ENCODE measurements at places on chromosomes 1 and 21.

- DNase-seq = no peak
Measured at GRCh38 chr1:235835226-235835625, 31.5 kb downstream of the LYST start.

GRCh38 chr1:209435654-209436566 is 147.6 kb upstream of the CAMK1G start:
- DNase-seq = peak; percentile 86

DNA sequence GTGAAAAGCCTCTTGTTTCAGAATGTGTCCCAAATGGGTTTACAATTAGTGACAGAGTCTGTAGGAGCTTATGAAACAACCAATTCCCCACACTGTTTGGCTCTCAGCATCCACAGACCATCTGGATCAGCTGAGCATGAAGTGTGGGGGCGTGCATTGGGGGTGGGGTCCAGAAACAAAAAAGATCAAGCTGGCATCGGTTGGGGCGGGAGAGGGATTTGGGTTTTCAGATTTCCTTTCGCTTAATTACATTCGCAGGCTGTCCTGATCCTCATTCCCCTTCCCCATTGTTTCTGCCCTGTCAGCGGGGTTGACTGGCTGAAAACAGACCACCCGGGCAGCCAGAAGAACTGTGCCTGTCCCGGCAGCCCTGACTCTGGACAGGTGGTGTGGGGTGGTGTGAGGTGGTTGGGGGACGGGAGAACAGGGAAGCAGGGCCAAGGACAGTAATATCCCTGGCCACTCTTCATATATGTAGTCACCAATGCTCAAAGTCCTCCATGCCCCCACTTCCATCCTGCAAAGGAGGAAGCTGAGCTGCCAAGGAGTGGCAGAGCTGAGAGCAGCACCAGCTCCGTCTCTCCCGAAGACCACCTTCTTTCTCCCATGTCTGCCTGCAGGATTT is 92.0 kb downstream of the IER5 start:
- DNase-seq = peak; percentile 78

DNA sequence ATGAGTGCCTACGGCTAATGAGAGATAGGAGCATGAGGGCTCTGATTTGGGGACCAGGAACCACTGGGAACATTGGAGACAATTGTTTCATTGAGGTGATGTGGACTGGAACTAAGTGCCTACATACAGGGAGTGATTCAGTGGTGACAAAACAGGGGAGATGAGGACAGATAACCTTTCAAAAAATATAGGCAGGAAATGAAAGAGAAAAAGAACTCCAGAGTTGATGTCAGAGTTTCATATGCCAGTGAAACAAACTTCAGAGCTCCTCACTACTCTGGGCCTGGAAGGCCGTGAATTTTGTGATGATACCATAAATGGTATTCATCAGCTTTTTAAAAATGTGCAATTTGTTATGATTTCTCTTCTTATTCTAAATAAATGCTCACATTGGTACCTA is 39.3 kb downstream of the FASLG start:
- DNase-seq = no peak

DNA sequence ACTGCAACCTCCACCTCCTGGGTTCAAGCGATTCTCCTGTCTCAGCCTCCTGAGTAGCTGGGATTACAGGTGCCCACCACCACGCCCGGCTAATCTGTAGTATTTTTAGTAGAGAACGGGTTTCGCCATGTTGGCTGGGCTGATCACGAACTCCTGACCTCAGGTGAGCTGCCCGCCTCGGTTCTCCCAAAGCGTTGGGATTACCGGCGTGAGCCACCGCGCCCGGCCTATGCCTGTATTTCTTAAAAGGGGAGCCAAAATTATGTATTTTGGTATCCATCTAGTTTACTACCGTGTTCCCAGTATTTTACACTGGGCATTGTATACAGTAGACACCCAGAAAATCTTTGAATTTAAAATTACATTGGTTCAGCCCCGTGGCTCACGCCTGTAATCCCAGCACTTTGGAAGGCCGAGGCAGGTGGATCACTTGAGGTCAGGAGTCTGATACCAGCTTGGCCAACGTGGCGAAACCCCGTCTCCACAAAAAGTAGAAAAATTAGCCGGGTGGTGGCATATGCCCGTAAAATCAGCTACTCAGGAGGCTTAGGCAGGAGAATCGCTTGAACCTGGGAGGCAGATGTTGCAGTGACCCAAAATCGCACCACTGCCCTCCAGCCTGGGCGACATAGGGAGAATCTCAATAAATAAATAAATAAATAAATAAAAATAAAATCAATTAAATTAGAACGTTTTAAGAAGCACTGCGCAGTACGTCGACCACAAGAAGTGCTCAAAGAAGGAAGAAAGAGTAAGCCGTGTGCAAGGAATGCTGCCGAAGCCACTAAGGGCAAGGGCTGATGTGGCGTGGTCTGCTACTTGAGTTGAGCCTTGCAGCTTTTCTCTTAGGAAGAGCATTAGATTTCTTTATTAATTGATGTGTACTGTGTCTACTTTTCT is 1.5 kb upstream of the THRAP3 start:
- DNase-seq = no peak

DNA sequence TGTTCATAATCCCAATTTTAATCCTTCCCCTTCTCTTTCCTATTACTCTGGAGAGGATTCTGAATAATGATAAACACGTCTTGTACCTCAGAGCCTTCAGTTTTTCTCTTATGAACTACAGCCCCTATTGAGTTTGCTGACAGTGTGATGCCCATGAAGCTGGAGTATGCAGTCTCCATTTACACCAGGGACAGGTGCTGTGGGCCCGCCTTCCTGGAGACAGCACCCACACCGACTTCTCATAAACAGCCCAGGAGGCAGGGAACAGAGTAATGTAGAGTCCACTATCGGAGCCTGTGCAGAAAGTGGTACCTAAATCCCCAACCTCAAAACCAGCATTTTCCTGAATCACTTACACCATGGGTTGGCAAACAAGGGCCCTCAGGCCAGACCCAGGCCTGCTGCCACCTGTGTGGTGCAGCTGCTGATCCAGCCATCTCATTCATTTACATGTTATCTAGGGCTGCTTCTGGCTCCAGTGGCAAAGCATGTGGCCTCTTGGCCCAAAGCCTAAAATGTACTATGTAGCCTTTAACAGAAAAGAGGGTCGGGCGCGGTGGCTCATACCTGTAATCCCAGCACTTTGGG is 95.1 kb upstream of the KRTAP19-8 start:
- DNase-seq = no peak

DNA sequence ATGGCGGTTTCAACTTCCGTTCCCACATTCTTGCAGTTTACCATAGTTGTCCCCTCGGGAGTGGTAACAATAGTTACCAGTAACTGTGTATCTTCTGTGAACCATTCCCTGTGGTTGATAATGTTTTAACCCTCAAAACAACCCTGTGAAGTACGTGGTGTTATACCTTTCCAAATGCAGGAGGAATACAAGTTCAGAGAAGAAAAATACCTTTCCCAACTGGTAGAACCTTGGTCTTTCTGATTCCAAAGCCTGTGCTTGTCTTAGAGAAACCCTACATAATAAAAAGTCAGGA is 789 bp downstream of the BTF3L4 start:
- no peak for DNase-seq

DNA sequence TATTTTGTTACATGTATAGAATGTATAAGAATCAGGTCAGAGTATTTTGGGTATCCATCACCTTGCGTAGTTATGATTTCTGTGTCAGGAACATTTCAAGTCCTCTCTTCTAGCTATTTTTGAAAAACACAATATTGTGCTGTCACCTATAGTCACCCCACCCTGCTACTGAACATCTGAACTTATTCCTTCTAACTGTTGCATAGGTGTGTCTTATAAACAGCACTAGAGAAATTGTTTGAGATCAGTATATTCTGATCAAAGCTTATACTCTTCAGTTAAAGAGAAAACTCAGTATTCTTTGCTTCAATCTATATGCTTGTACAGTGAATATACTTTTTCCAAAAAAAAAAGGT is 96.0 kb downstream of the ASH1L start:
- no peak for DNase-seq

- DNase-seq = no peak
Measured at GRCh38 chr1:245261786-245262185, 107.0 kb downstream of the KIF26B start.

- DNase-seq = no peak
Measured at GRCh38 chr1:192602757-192603156, 27.2 kb downstream of the RGS1 start.

DNA sequence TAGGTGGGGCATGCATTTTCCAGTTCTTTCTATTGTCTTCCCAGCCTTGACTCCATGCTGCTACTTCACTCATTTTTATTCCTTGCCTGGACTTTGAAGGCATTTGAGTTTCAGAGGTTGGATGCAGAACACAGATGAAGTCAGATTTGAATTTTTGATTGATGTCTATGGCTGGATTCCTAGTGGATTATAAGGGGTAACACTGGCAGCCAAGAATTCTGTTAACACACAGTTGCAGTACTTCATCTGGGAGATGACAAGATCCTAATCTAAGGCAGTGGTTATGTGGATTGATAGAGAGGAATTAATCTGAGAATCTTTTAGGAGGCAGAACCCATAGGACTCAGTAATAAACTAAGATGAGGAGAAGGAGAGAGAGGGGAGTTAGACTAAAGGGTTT is 439.0 kb upstream of the USP24 start:
- DNase-seq = no peak

DNA sequence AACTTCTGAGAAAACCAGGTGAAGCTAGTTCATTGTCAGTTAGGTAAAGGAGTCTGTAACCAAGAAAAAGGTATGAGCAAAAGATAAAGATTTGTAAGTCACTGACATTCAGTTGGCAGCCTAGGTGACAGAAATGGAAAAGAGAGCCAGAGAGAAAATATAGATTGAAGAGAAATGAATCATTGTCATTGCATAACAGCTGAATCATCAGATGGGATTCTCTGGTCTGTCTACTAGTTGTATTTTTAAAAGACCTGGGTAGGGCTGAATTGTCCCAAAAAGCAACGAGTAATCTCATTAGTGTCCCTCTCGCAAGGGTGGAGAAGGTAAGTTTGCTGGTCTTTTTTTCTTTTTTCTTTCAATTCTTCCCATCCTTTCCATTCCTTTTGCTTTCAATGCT is 36.6 kb downstream of the PTGS2 start:
- no peak for DNase-seq

GRCh38 chr1:20590306-20590777 is 1.4 kb downstream of the CDA start:
- no peak for DNase-seq

- no peak for DNase-seq
Measured at GRCh38 chr1:229365569-229365968, 22.7 kb upstream of the CCSAP start.

- DNase-seq = no peak
Measured at GRCh38 chr1:18126616-18127015, 19.0 kb downstream of the IGSF21 start.

DNA sequence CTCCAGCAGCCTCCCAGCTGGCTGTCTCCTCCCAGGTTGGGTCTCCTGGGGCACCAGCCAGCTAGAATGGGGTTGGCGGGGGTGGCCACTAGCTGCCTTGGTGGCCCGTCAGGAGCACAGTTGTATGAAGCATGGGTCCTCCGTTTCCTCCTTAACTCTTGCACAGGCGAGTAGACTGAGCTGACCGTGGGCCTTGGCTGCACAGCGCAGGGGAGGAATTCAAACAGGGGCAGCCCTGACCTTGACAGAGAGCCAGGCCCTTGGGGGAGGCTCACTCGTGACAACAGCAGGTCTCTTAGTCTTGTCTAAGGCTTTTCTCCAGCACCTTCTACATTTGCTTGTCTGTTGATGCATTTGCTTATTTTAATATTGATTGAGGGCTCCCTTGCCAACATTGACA is 114.1 kb downstream of the PRDM2 start:
- no peak for DNase-seq

DNA sequence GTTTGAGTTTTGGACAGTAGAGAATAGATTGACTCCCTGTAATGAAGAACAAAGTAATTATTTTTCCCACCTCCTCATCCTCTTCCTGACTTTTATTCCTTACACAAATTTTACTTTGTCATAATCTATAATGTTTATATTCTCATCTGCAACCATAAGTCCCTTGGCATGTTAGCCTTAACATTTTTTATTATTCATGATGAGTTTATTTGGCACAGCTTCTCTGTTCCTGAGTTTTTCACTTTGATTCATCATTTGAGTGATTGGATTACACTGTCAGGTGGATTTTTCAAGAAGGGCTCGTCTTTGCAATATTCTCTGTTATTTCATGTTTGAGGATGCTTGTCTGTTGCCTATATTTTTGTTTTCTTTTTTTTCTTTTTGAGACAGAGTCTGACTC is 35.7 kb downstream of the TNFRSF8 start:
- DNase-seq = no peak

GRCh38 chr1:104238991-104239390 is 489.3 kb downstream of the AMY1C start:
- peak; percentile 72 for DNase-seq

GRCh38 chr21:14554948-14555347 is 8.8 kb upstream of the SAMSN1 start:
- DNase-seq = no peak

DNA sequence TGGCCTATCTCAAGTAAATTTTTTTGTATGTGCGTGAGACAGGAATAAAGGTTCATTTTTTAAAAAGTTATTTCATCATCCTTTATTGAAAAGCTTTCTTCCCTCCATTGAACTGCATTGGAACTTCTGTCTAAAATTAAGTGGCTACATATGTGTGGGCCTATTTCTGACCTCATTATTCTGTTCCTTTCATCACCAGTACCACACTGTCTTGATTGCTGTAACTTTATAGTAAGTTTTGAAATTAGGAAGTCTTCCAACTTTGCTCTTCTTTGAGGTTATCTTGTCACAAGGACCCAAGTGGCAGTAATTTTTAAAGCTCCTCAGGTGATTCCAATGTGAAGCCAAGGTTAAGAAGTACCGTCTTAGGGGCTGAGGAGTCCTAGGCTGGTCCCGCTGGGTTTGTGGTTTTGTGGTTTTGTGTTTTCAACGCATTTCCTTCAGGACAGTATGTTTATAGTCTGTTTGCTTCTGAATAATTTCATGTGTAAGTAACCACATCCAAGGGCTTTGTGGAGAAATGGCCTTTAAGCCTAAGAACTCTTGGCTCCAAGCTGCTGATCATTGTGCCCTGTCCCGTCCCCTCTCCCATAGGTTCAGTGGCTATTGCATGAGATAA is 12.4 kb upstream of the SCAF4 start:
- no peak for DNase-seq

GRCh38 chr1:178339834-178340233 is 156.9 kb downstream of the CLEC20A start:
- DNase-seq = no peak

- DNase-seq = no peak
Measured at GRCh38 chr1:3536420-3537195, 74.7 kb downstream of the MEGF6 start.

DNA sequence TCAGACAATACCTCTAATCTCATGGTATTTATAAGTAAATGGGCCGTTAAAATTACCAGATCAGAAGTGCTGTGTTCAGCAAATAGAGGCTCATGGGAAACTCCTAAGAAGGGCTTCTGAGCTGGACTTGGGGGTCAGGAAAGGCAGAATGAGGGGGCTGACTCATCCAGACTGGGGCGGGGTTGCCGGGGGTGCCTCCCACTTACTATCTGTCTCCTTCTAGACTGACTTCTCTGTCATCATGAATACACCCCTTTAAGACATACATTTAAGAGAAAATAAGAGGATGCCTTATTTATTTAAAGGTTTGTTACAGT is 96.0 kb upstream of the ERRFI1 start:
- no peak for DNase-seq

- DNase-seq = no peak
Measured at GRCh38 chr1:25698252-25698651, 81.7 kb downstream of the MAN1C1 start.

GRCh38 chr1:177287270-177287669 is 116.5 kb downstream of the BRINP2 start:
- DNase-seq = no peak

Data from neural progenitor cell (in vitro differentiated cells).